Activated CD8-positive, alpha-beta memory T cell treated with anti-CD3 and anti-CD28 coated beads, Interleukin-2, amount 50 U/mL, for 48 hours (primary cell): ENCODE measurements at places on chromosomes 5 and 9.

- DNase-seq = no peak
Measured at GRCh38 chr9:124502711-124503702, 4.2 kb downstream of the NR5A1 start.

GRCh38 chr9:89175828-89176261 is 2.8 kb downstream of the SHC3 start:
- no peak for DNase-seq

- no peak for DNase-seq
Measured at GRCh38 chr5:133818869-133819600, 149.4 kb downstream of the C5orf15 start.

GRCh38 chr9:98536542-98537173 is 172.1 kb downstream of the GABBR2 start:
- DNase-seq = peak; percentile 73

GRCh38 chr5:33601881-33602280 is 161.1 kb downstream of the TARS1 start:
- no peak for DNase-seq

- DNase-seq = no peak
Measured at GRCh38 chr5:171623551-171624097, 162.0 kb upstream of the SMIM23 start.

DNA sequence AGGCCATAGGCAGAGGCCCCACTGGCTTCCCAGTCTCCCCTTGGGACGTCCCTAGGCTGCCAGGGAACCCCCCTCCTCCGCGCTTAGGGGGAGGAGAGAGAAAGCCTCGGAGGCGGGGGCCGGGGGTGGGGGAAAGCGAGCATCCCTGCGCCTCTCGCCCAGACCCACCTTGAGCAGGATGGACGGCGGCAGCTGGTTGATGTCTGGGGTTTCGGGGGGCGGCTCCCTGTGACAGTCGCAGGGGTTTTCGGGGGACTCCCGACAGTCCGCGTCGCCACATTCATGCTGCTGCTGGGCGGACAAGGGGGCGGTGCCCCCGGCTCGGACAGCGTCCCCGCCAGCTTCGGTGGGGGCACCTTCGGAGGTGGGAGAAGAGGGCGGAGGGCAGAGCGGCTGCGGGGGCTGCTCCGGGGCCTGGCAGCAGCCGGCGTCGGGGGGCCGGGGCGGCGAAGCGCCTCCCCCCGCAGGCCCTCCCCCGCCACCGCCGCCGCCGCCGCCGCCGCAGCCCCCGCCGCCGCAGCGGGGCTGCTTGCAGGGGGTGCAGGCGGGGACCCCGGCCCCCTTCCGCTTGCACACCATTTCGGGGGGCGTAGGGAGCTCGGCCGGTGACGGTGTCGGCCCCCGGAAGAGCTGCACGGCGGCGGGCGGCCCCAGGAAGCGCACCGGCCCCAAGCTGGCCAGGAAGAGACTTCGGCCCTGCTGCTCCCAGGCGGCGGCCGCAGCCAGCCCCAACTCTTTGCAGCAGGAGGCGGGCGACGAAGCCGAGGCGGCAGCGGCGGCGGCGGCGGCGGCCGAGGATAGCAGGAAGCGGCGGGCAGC is 1.2 kb downstream of the FBXL17 start:
- DNase-seq = peak; percentile 76

- DNase-seq = no peak
Measured at GRCh38 chr5:119630752-119631440, 1.5 kb downstream of the FAM170A start.

DNA sequence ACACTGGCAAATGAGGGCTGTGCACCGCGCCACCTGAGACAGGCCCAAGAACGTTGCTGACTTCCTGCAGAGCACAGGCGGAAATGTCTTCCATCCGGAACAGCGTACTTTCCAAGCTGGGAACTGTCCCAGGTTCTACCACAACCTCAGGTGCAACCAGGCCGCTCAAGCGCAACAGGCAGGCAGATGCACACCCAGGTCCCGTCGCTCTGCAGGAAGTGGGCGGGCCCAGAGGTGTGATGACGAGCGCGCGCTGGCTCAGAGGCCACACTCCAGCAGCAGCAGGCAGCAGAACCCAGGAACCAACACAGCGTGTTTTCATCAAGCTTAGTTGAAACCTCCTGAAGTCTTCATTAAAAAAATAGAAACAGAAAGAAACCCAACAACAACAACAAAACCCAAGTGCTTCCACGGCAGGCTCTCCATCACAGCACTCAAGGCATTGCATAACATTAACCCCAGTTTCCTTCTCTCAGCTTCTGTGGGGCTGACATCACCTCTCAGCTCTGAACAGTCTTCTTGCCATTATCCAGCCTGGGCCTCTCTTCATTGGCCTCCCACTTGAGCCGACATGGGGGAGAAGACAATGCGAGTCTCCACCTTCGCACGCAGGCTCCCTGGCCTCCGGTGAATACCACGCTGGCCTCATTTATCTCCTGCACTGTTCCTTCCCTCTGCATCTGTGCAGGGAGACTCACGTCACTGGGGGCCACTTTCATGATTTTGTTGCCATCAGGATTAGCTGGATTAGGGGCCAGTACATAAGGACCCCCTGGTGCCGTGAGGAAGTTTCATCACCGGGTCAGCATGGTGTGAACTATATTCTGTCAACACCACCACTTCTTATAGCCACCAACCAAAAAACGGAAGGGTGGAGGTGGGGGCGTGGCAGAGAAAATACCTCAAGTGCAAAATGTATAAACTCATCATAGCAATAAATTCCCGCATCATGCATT is 22.1 kb downstream of the PTCH1 start:
- peak; percentile 89 for DNase-seq

DNA sequence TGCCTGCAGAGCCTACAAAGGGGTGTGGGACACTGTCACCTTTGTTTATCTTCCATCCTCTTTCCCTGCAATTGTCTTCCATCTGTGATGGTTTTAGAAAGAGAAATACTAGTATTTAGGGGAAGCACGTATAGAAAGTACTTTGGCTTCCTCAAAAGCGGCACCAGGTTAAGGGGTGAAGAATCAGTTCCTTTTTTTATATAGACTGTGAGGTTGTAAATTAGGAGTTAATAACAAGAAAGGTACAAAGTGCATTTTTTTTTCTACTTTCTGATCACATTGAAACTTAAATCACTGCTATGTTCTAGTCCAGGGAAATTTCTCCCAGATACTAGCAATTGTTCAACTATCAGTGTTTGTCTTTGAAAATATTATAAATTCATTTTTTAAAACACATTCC is 219.3 kb downstream of the CEMIP2 start:
- DNase-seq = no peak

DNA sequence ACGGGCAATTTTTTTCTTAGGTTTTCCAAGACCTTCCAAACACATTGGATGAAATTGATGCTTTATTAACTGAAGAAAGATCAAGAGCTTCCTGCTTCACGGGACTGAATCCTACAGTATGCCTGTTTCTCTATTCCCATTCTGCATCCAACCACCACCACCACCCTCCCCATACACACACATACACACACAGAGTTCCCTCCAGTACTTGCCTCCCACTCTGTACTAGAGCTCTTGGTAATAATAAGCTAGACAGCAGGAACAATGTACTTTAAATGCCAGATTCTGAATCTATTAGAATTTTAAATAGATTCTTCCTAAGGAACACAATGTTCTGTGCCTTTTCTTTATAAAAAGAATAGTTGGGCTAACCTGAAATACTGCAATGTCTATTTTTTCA is 67.4 kb downstream of the KLF9 start:
- DNase-seq = no peak

GRCh38 chr9:126303488-126303887 is 23.1 kb upstream of the MVB12B start:
- DNase-seq = no peak

GRCh38 chr5:1015507-1015906 is 6.9 kb downstream of the NKD2 start:
- no peak for DNase-seq

- no peak for DNase-seq
Measured at GRCh38 chr9:137721899-137722298, 103.1 kb downstream of the EHMT1 start.

DNA sequence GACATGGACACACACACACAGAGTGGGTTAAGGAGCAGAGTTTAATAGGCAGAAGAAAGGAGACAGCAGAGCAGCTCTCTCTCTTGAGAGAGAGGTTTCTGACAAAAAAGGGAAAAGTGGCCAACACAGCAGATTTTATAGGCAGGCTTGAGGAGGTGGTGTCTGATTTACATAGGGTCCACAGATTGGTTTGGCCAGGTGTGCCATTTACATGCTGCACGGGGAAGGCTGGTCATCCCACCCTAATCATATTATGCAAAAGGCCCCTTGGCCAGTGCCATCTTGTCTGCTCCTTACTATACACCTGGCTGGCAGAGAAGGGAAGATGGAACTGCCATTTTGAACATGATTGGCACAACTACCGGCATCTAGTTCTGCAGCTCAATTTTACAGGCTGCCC is 240.8 kb downstream of the NPR3 start:
- DNase-seq = no peak

DNA sequence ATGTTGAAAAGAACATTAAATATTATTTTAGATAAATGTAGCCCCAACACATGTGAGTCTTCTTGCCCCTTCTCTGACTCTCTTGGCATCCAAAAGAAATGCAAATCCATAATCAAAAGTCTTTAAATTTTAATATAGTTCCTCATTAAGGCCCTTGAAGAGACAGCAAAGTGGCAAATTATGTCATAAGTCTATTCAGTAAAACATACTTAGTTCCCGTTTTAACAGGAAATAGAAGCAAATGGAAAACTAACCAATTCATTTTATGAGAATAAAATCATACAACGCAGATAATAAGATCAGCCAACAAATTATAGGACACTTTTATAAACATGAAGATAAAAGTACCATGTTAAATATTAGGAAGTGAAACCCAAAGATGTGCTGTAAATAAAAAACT is 20.1 kb upstream of the IFNB1 start:
- no peak for DNase-seq

GRCh38 chr5:71719063-71719964 is at the start of gene CARTPT:
Gene CARTPT, plus strand, starts transcription at chr5:71719275. Its CDS starts 19 bp downstream, at chr5:71719294.
- no peak for DNase-seq

DNA sequence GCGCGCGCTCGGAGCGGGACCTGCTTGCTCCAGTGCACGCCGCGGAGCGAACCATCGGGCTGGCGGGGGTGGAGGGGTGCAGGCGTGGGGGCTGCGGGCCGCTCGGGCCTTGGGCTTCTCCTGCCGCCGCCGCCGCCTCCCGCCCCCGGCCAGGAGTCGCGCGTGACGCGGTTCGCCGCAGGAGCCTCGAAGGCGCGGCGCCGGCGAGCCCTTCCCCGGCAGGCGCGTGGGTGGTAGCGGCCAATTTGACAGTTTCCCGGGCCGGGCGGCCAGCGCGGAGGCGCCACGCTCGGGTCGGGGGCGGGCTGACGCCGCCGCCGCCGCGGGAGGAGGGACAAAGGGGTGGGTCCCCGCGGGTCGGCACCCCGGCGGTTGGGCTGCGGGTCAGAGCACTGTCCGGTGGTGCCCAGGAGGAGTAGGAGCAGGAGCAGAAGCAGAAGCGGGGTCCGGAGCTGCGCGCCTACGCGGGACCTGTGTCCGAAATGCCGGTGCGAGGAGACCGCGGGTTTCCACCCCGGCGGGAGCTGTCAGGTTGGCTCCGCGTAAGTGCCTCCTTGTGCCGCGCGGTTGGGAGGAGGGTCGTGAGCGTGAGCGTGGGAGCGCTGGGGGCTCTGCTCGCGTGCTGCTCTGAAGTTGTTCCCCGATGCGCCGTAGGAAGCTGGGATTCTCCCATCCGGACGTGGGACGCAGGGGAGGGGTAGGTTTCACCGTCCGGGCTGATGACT is at the start of gene TJP2:
Gene TJP2, plus strand, starts transcription at position 387 of the 725 bp plus-strand sequence. Its CDS starts 96 bp downstream, at position 483.
- DNase-seq = peak; percentile 74

- peak; percentile 66 for DNase-seq
Measured at GRCh38 chr5:83927140-83927733, 206.6 kb upstream of the HAPLN1 start.

DNA sequence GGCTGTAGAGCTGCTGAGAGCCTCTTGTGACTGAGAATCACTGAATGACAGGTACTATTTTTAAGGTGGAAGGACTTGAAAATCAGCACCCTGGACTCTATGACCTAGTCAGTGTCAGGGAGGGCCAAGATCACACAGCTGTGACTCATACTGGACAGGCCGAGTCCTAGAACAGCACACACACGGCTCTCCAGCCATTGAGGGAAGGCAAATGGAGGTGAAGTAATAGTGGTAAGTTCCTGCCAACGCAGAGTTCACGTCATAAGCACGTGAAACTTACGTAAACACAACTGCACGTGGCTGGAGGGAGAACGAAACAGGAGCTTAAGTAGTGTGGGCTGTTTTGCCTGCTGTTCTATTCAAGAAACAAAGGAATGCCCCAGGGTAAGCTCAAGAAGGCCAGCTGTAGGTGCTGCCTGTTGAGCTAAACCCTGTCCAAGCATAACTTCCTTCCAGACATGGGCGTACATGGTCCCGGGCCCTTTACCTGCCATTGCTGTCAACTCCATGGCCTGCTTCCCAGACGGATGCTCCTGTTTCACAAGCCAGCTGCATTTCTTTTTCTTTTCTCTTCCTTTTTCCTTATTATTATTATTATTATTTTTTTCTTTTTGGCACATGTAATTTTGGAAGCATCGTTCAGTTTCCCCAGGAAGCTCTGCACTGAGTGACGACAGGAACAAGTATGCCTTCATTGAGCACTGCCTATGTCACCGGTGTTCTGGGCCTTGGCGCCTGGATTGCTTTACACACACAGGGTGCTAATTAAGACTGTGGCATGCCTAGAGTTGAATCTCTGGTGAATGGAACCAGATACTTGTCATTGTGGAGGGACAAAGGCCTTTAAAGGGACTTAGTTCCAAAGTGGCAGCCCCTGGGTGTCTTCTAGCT is 10.2 kb upstream of the LCP2 start:
- no peak for DNase-seq

GRCh38 chr5:92309336-92309991 is 926.3 kb upstream of the ARRDC3 start:
- DNase-seq = no peak

DNA sequence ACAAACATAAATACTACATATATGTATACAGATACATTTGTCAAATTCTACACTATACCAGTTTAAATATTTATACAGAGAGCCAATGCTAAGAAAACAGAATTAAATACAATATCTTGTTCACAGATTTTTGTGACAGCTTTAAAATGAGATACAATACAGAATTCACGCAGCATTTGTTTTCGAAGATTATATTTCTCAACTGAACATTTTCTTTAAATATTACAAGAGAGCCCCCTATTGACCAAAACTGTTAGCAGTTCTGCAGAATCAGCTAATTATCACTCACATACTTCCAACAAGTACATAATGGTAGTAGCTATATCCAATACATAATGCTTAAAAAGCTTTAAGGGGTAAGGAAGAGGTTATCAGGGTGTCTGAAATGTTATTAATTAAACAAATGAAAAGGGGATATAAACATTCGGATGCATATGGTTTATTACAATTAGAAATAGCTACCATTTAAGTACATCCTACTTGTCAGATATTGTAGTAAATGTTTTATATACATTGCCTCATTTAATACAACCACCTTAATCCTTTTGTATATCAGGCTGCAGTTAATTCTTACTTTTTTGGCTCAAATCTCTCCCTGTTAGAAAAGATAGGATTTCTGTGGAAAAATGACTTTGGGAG is 31.7 kb downstream of the ZDHHC21 start:
- DNase-seq = no peak

GRCh38 chr9:92615790-92616189 is 54.1 kb downstream of the IPPK start:
- no peak for DNase-seq
